ENCODE measurements at places on chromosomes 2 and 18.

- no peak for DNase-seq
Measured at GRCh38 chr18:56934906-56935305, 212.0 kb upstream of the BOD1L2 start.

GRCh38 chr2:200148366-200148765 is 158.1 kb upstream of the SPATS2L start:
- no peak for DNase-seq

DNA sequence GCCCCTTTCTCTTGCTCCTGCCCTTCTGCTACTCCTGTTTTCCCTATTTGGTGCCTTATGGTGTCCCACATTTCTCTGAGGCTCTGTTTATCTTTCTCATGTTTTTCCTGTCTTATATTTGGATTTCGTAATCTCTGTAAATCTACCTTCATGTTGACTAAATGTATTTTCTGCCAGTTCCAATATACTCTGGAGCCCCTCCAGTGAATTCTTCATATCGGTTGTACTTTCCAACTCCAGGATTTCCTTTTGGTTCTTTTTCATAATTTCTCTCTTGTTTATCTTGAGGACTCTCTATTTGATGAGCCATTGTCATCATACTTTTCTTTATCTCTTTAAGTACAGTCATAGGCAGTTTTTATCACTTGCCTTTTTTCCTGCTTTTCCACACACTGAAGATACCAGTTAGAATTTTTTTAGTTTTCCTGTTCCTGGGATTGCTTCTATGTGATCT is 19.1 kb downstream of the SCLY start:
- no peak for DNase-seq

GRCh38 chr2:33335516-33335915 is 140.9 kb upstream of the RASGRP3 start:
- peak; percentile 15 for DNase-seq

GRCh38 chr18:71388148-71388547 is 1099.3 kb downstream of the SOCS6 start:
- DNase-seq = no peak
